Activated naive CD4-positive, alpha-beta T cell (primary cell): ENCODE measurements at places on chromosomes 3 and 15.
A peak's percentile ranks its signal among the peaks of the same experiment; 100 is the strongest.

- no peak for DNase-seq
Observed at GRCh38 chr15:88871313-88871712, 24.0 kb downstream of the HAPLN3 start.

GRCh38 chr3:133834621-133835417, 29.2 kb downstream of the SRPRB start:
- DNase-seq, result no peak

DNA sequence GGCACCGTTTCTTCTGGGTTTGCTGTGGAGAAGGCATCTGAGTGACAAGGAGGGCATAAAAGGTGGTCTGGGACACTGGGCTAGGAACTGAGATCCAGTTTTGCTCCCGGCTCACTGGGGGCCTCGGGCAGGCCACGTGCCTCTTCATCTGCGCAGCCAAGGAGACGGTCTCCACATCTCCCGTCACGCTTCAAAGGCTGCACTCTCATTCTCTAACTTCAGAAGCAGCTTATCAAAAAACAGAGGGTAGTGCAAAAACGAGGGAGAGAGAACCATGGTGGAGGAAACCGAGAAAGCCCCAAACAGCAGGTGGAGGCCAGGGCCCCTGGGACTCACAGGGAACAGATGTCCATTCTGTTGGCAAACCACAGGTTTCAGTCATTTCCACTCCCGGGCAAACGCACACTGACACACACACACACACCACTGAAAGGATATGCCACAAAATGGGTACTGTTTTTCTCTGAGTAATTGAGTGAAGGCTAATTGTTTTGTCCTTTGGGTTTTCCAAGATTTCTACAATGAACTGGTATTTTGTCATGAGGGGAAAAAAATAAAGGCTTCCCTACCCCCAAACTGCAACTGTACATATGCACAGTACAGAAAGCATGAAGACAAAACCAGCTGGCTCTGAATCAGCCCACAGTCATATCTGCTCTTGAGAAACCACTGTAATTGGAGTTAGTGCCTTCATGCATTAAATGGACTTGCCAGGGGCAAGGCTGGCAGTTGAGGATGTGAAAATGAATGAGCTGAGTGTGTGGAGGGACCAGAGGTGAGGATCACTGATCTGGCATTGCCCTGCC, 71.9 kb downstream of the MGLL start:
- DNase-seq, result no peak

DNA sequence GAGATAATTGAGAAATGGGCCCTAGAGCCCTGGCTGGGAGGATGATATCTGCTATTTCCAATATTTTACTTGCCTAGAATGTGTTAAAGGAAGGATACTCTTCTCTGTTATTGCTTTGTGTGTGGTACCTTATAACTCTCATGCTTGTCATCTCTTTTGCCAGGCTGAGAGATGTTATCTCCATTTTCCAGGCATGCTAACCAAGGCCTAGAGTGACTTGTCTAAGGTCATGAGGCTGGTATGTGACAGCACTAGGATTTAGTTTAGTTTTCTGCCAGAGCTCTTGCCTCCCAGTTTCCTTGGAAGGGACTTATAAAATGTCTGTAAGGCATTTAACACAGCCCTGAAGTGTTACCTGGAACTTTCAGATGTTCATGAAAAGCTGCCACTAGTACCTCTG, 1.4 kb downstream of the CLK3 start:
- DNase-seq, result no peak

- DNase-seq, result no peak
Observed at GRCh38 chr3:17021614-17022013, 136.9 kb downstream of the PLCL2 start.

DNA sequence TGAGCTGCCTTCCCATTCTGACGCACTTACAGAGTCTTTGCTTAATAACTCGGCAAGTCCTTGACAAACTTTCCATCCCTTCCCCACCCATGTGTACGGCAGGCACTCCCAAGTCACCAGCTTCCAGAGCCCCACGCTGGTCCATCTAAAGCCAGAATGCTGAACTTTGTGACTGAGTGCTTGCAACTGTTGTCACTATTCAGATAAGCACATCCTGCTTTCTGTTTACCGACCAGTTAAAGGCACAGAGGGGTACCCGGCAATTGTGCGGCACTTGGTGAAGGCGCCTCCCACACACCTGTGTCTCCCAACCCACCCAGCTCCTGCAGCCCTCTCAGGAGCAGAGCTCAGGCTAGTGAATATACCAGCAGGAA, 430.6 kb downstream of the FOXP1 start:
- DNase-seq, result no peak

- no peak for DNase-seq
Observed at GRCh38 chr3:65785065-65785645, 253.6 kb downstream of the MAGI1 start.

GRCh38 chr15:59994888-59995557, 9.1 kb upstream of the FOXB1 start:
- no peak for DNase-seq

- DNase-seq, result no peak
Observed at GRCh38 chr15:61530769-61531168, 301.7 kb upstream of the RORA start.

GRCh38 chr3:9190276-9190675, 59.2 kb downstream of the SRGAP3 start:
- no peak for DNase-seq

DNA sequence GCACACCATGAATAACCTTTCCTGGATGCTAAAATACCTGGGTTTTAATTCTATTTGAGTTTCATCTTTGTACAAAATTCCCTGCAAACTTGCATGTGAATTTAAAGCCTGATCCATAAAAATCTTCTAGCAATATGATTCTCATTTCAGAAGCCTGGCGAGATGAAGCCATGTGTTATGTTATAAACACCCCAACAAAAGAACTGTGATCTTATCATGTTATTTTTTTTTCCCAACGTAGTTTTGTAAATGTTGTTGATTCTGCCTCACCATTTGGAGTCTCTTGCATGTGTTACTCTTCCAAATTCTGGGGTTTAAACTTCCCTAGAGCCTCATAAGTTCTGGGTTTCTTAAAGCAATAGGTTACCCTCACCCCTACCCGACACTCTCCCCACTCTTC, 428.1 kb upstream of the DPH6 start:
- no peak for DNase-seq

DNA sequence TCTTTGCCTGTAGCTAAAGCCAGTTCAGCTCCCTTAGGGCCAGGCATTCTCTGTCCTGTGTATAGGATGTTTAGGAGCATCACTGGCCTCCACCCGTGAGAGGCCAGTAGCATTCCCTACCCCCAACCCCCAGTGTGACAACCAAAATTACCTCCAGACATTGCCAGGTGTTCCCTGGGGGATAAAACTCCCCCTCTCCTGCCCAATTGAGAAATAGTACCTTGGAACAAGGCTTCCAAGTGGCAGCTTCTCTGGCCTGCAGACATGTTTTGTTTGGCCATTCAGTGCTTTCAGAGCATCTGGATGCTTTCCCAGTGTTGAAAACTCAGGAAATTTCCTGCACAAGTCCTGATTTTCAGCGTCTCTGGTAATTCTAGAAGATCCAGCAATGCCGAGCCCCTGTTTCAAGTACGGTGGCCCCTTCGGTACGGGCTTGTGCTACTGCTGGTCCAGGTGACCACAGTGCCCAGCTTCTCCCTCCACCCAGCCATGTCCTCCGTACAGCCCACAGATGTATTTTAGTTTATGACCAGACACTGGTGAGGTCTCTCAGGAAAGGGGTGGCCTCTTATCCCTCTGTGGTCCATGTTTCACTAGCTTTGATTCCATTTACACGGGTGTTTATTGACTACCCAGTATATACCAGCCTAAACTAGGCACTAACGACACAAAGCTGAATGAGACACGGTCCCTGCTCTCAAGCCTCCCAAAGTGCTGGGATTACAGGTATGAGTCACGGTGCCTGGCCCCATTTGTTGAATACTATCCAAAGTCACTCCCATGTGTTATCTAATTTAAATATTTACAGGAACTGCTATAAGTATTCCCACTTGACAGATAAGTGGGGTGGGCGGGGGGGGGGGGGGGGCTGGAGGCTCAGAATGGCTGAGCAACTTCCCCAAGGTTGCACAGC, 125.4 kb upstream of the RAD18 start:
- no peak for DNase-seq

DNA sequence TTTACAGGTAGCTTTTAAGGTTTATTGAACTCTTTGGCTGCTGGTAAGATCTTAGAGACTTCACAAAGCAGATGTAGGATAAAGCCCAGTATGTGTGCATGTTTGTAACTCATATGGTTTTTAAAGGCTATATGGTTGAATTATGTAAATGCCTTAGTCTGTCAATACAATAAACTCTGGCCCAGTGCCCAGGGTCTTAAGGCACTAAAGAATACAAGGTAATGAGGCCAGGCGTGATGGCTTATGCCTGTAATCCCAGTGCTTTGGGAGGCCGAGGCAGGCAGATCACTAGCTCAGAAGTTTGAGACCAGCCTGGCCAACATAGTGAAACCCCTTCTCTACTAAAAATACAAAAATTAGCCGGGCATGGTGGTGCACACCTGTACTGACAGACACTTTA, 170.3 kb upstream of the CGNL1 start:
- DNase-seq, result no peak

DNA sequence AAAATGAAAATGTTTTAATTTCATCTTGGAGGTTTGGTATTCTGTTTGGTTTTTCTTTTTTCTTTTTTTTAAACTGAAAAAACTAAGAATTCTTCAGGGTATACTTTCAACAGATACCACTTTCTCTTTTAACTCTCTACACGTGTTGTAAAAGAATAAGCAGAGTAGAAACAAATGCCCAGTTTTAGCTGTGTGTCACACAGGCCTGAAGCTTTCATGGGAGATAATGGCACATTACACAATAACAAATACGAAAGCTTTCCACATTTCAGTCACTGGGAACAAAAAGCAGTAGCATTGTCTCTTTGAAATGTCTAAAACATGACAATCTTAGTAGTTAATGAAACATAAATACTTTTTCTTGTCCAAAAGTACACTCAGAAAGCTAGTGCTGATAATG, 818.5 kb downstream of the TBL1XR1 start:
- DNase-seq, result no peak

DNA sequence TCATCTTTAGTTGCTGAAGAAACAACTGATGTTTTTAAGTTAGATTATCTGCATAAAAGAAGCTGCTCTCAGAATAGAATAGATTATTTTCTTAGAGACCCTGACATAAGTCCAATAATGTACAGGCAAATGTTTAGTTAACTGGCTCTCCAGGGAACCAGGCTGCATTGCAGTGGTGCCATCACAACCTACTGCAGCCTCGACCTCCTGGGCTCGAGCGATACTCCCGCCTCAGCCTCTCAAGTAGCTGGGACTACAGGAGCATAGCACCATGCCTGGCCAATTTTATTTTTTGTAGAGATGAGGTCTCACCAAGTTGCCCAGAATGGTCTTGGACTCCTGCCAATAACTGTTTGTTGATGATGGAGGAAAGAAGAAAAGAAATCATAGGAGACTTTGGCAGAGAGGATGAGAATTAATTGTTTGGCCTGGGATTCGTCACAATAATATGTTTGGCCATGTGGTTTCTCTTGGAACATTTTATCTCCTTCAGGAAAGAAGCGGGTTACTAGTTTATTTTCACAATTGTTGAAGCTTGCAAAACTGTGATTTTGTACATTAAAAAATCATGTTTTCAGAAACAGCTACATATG, 429.2 kb downstream of the CADM2 start:
- no peak for DNase-seq

DNA sequence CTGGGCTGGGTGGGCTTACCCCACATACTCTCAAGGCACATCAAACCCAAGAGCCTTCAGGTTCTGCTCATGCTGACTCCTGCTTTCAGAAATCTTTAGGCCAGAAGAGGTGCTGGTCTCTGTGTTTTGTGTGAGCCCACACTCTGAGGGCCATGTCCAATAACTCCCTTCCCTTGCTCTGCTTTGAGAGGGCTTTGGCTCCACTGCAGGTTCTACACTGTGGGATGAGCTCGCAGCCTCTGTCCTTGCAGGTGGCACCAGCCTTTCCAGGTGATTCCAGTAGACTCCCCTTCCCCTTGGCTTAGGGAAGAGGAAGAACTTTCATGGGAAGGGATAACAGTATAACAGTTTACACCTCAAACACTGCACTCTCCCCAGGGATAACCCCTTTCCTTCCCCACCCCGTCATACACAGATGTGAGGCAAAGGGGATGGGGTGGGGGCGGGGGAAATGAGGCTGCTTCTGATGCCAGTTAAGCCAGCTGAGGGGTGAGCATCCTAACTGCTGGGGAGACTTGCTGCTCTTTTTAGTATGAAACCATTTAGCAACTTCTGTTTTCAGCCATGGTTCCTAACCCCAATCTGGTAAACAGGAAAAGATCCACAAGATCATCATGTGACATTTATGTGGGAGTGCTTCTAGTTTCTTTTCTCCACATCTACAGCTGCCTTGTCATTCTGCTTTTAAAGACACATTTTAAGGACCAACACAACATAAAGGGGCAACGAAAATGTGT, 262.4 kb downstream of the SLC9A9 start:
- no peak for DNase-seq

- DNase-seq, result peak; percentile 74
Observed at GRCh38 chr3:195549931-195550519, 6.9 kb upstream of the PPP1R2 start.

GRCh38 chr3:169846458-169847193, 23.1 kb downstream of the LRRC31 start:
- DNase-seq, result no peak

DNA sequence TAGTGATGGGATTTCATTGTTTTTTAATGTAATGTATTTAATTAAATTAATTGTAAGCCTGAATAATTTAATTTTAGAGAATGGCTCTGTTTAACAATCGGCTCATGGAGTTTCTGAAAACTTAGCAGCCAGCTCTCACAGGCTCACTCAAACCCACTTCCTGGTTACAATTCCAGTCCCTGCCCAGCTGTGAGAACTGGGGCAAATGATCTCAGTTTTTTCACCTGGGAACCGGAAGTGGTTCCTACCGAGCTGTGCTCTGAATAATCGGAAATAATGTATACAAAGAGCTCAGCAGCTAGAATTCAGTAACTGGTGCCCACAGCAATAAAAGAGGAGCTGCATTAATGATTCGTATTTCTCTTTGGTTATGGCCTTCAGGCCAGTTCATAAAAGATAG, 244.3 kb upstream of the MCTP2 start:
- no peak for DNase-seq

DNA sequence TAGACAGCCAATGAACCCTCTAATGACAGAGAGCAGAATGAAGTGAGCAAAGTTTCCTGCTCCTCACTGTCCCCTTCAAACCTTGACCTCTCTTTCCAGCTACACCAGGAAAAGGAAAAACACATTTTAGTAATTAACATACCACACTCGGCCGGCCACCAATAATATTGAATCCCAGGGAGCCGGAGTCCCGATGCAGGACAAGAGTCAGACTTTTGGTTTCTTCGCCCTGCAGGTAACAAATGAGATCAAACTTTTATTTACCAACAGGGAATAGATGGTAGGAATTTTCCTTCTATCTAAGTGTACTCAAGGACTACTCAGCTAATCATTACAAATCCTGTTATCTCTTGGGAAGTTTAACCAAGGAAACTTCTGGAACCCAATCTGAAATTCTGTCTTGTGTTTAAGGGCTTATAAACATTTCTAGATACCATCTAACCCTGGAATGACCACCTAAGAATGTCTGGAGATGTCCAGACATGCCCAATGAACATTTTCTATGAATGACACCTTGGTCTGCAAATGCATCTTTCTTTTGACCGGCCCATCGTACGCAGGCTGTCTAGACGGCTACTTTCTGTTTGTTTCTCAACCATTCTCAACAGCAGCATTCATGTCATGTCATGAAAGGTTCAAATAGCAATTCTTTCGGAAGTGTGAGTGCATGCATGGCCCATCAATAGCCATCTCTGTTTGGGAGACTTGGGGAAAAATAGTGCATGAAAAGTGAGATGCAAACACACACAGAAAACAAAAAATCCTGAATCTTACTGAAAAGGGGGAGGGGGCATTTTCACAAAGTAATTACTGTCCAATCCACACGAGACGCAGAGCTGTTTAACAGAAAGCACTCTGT, 16.1 kb downstream of the PDZRN3 start:
- no peak for DNase-seq

- no peak for DNase-seq
Observed at GRCh38 chr3:40660554-40660953, 135.8 kb downstream of the ZNF621 start.
